Activated CD4-positive, alpha-beta T cell treated with anti-CD3 and anti-CD28 coated beads for 36 hours (primary cell): ENCODE measurements at places on chromosomes 2 and 18. TPM values are rescaled to one million over a fixed set of nuclear protein-coding genes. Genes with fewer than 3 reads are reported as not detected.

The SLC19A3 gene
- total RNA-seq = not detected

The PTPRM gene
- total RNA-seq = 6.5 TPM

- no peaks in the 10 kb centered on the region for H3K4me1 ChIP-seq
- no peak overlapping the region for H3K4me3 ChIP-seq
- H3K27ac ChIP-seq = no peak overlapping the region
- H3K27me3 ChIP-seq = no peaks in the 10 kb centered on the region
These were observed 145.6 kb upstream of the GPC1 start for GRCh38 chr2:240289701-240290431.

GRCh38 chr2:114651933-114652332 lies 209.5 kb downstream of the DPP10 start:
- no peak for DNase-seq
- no peak overlapping the region for H3K27ac ChIP-seq
- no peak overlapping the region for H3K4me3 ChIP-seq
- H3K36me3 ChIP-seq = no peaks in the 10 kb centered on the region
- no peaks in the 10 kb centered on the region for H3K4me1 ChIP-seq
- H3K27me3 ChIP-seq = peaks cover 8% of the 10 kb centered on the region

DNA sequence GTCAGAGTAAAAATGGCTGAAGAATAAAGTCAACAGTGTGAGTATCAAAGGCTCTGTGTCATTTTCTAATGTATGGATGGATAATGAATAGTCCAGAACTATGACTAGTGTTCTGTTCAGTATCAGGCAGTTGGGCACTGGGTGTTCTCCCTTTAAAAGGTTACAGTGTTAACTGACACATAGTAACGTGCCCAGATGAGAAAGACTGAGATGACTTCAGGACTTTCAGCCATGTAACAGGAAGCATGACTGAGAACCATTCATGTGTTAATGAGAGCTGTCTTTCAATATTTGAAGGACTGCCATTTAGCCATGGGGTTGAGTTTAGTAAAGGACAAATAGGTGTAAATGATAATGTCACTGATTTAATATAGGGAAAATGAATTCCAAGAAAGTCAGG lies 187.1 kb downstream of the GULP1 start:
- DNase-seq = no peak
- no peak overlapping the region for H3K4me3 ChIP-seq
- no peak overlapping the region for H3K27ac ChIP-seq
- H3K27me3 ChIP-seq = peaks cover 4% of the 10 kb centered on the region
- H3K4me1 ChIP-seq = no peaks in the 10 kb centered on the region
